ENCODE measurements at places on chromosomes 5 and 9.
A peak's percentile ranks its signal among the peaks of the same experiment; 100 is the strongest.

DNA sequence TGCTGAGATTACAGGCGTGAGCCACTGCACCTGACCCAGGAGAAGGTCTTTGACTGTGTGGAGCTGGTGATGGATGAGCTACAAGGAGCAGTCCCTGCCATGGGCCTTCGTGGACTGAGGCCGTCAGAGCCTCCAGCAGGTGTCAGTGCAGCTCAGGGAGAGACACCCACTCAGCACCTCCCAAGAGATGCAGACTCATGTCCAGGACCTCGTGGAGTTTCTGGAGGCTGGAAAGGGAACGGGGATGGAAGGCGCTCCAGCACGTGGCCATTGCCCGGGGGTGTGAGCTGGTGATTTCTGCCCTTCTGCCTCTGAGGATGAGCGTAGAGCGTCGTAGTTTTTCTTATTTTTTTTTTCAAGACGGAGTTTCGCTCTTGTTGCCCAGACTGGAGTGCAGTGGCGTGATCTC lies 9.5 kb downstream of the TOR4A start:
- DNase-seq, result peak; percentile 64

DNA sequence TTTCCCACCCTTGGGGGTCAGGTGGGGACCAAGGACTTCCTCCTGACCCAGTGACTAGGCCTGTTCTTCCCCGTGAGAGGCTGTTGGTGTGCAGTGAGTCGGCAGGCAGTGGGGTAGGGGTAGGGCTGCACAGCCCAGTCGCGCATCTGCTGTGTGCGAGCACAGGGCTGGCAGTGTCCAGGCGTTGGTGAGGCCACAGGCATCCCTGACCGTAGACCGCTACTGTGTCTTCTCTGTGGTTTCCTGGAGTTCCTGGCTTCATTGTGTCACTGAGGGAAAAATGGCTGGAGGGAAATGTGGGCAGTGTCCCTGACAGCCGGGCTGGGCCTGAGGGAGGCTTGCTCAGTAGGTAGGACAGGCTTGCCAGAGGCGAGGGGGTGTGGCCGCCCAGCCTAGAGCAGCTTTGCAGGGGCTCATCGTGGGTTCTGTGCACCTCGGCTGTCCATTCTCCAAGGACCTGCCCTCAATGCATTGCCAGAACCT lies 95.4 kb downstream of the CACNA1B start:
- no peak for DNase-seq

DNA sequence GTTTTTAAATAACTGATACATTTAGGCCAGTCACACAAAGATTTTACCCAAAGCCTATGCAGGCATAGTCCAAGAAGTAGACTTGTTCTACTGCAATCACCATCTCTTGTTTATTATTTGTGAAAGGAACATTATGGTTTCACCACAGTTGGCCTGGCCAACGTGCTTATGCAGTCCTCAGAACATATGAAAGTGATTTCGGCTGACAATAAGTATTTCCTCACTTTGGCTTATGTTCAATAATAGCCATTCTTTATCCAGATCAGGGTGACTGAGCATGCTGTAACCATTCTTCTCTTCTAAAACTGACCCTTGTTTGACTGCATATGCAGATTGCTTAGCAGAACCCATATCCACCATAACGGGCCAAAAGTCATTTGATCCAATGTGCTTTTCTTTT lies 76.6 kb upstream of the CCDC152 start:
- no peak for DNase-seq

DNA sequence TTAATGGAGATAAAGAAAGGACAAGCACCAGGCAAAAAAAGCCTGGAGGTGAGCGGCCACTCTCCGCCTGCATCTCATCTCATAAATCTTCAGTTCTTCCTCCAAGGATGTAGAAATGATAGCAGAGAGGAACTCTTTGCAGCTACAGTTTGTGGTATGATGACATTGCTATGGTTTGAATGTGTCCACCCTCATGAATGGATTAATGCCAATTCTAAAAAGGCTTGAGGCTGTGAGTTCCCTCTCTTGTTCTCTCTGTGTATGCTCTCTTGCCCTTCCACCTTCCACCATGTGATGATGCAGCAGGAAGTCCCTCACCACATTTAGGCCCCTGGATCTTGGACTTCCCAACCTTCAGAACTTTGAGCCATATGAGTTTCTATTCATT lies 126.4 kb downstream of the SPOCK1 start:
- DNase-seq, result no peak

DNA sequence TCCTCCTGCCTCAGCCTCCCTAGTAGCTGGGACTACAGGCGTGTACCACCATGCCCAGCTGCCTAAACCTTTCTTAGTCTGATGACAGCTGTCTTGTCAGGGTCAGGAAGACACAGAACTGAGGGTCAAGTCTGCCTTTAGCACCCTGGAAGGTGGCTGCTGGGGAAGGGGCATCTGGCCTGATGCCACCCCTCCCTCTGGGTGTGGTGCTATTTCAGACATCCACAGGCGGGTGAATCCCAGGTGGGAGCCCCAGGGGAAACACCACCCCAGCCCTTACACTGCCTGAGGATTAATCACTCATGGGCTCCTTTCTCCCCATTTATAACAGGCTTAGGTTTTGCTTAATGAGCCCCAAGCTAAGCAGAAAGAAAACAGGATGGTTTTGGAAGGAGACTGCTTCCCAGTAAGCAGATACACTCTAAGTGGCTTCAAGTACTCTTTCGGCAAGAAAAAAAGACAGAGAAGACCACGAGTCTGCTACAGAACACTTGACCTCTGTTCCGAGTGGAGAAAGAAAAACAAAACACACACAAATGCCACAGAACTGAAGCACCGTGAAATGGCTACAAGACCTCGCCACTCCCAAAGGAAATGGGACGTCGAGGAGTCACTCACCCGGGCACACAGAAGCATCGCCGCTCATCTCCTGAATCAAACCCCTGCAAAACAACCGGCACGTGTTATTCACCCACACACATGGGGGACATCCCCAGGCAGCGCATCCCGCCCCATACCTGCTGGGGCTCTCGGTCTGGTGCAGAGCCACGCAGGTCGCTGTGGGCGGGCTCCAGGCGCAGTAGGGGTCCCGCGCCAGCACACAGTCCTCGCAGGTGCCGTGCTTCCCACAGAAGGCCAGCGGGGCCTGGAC lies 62.4 kb downstream of the SECISBP2 start:
- no peak for DNase-seq

GRCh38 chr5:139171779-139172404 lies 26.3 kb downstream of the SIL1 start:
- no peak for DNase-seq

- no peak for DNase-seq
These were observed 268.2 kb downstream of the BRINP1 start for GRCh38 chr9:119101048-119101447.

DNA sequence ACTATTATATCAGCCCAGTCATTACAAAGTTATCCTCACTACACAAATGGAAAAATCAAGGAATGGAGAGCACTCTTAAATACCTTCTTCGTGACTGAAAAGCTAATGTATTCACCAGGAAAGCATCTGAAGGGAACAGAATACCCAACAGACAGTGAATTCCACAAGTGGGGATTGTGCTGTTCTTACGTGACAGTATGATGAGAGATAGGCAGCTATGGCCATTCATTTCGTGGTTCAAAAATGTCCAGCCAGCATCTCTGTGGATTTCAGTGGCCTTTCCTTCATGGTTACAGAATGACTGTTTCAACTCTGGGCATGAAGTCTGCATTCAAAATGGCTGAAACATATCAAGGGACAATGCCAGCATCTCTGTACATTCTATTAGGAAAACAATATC lies 323.8 kb downstream of the PRELID2 start:
- DNase-seq, result no peak

DNA sequence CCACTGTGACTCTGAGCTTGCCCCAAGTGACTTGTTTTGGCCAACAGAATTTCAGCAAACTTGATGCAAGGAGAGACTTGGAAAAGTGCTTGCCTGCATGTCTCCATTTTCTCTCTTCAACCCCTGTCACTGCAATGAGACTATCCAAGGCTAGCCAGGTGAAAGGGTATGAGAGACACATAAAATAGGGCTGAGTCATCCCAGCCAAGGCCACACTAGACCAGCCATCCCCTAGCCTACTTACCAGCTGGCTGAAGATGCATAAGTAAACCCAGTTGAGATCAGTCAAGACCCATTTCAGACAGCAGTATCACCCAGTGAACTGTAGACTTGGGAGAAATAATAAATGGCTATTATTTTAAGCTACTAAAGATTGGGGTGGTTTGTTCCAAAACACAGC lies 52.9 kb upstream of the VLDLR start:
- no peak for DNase-seq

DNA sequence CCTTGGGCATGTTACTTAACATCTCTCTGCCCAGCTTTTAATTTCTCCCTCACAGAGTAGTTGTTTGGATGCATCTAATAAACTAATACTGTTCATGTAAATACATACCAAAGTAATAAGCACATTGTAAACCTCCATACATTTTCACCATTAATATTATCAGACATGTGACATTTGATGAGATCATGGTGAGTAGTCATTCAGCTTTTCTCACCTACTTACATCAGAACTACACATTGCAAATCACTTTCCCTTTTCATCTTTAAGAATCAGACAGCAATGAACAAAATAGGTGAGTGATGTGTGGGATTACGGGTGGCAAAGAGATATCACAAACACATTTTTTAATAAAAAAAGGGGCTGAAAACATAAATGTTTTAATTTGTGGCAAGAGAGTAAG lies 89.3 kb downstream of the JAKMIP2 start:
- DNase-seq, result no peak

- no peak for DNase-seq
These were observed 6.9 kb upstream of the KIF2A start for GRCh38 chr5:62299101-62299500.

DNA sequence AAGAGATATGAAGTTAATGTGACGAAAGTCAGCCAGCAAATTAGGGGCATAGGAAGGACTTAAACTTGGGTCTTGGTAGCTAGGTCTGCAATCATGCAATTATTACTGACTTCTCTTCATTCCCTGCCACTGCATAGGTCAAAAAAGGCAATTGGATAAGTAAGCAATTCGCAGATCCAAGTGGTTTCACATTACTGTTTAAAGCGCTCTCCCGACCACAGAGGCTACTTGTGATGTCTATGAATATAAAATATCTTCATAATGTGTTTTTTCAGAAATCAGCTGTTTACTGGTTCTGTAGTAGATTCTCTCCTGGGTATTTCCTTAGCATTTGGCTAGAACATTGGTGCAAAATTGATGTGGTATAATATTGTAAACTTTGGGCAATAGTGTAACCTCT lies 174.7 kb upstream of the PTGER4 start:
- no peak for DNase-seq

GRCh38 chr9:35717132-35717870 lies 14.7 kb downstream of the TLN1 start:
- DNase-seq, result no peak

GRCh38 chr5:150323092-150323491 lies 20.4 kb upstream of the ARSI start:
- DNase-seq, result no peak
